H1 (cell line): ENCODE measurements at places on chromosomes 16 and 17.
A peak's percentile ranks its signal among the peaks of the same experiment; 100 is the strongest.

- H3K27me3 ChIP-seq = no peaks in the 10 kb centered on the region
- H3K4me1 ChIP-seq = peaks cover 2% of the 10 kb centered on the region
- no peak overlapping the region for H3K27ac ChIP-seq
- DNase-seq = no peak
- H3K4me3 ChIP-seq = no peak overlapping the region
- no peaks in the 10 kb centered on the region for H3K36me3 ChIP-seq
Measured at GRCh38 chr16:16863672-16864071, 484.7 kb downstream of the NPIPA7 start.

GRCh38 chr17:82373731-82374625 is 2.4 kb downstream of the UTS2R start:
- H3K27me3 ChIP-seq = peaks cover 29% of the 10 kb centered on the region
- no peak for DNase-seq
- no peak overlapping the region for H3K4me3 ChIP-seq
- H3K27ac ChIP-seq = no peak overlapping the region
- H3K36me3 ChIP-seq = no peaks in the 10 kb centered on the region

- H3K4me1 ChIP-seq = no peaks in the 10 kb centered on the region
- DNase-seq = no peak
- peaks cover 16% of the 10 kb centered on the region for H3K27me3 ChIP-seq
- no peak overlapping the region for H3K4me3 ChIP-seq
Measured at GRCh38 chr16:30185683-30186421, 2.5 kb downstream of the CORO1A start.

GRCh38 chr17:18858567-18859245 is 775 bp downstream of the PRPSAP2 start:
- peaks cover 5% of the 10 kb centered on the region; the same call in 1 of the 2 replicates for H3K4me1 ChIP-seq
- peak overlapping the region; percentile 80 for H3K27ac ChIP-seq
- no peak for DNase-seq
- no peaks in the 10 kb centered on the region for H3K36me3 ChIP-seq
- peak overlapping the region; percentile 80 for H3K4me3 ChIP-seq

GRCh38 chr16:22296225-22297113 is 740 bp upstream of the POLR3E start:
- peak; percentile 63 for DNase-seq
- H3K27ac ChIP-seq = no peak overlapping the region
- H3K4me1 ChIP-seq = peaks cover 1% of the 10 kb centered on the region; the same call in 1 of the 2 replicates
- H3K4me3 ChIP-seq = peak overlapping the region; percentile 58

DNA sequence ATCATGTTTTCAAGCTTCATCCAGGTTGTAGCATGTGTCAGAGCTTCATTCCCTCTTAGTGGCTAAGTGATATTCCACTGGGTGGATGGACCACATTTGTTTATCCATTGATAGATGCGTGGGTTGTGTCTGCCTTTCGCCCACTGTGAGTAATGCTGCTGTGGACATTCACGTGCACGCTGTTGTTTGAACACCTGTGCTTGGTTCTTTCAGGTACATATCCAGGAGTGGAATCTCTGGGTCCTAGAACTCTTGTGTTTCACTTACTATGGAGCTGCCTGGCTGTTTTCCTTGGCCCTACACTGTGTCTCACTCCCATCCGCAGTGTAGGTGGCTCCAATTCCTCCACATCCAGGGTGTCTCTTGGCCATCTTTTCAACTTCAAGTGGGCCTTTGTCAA is 224.2 kb downstream of the C16orf95 start:
- H3K27ac ChIP-seq = no peak overlapping the region
- DNase-seq = no peak

DNA sequence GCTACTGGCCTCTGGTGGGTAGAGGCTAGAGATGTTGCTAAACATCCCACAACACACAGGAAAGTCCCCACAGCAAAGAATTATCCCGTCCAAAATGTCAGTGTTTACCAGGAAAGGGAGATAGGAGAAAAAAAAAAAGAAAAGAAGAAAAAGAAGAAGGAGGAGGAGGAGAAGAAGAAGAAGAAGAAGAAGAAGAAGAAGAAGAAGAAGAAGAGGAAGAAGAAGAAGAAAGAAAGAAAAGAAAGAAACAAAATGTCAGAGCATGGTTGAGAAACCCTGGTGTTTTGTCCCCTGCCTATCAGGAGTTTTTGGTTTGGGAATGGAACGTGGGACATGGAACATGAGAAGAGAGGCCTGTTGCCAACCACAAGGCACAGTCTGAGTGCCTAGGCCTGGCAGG is 2.4 kb downstream of the TMEM95 start:
- H3K4me1 ChIP-seq = no peaks in the 10 kb centered on the region; the same call in 1 of the 2 replicates
- H3K27ac ChIP-seq = no peak overlapping the region
- no peaks in the 10 kb centered on the region for H3K27me3 ChIP-seq
- DNase-seq = no peak

DNA sequence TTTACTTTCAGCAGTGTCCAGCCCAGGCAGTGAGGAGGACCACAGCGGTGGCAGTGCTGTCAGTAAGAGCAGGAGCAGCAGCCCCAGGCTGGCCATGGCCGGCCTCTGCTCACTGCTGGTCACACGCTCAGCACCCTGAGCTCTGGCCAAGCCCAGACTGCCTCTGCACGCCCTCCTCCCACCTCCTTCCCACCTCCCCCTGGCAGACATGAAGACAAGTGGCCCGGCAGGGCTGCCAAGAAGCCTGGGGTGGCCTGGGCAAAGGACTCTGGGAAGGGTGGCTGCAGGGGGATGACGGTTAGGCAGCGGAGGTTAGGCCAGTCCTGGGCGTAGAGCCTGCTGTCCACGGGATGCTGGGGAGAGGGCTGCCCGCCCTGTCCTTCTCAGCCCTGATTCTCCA is at the start of gene C16orf89:
TSS of gene C16orf89 (minus strand) at position 144 of the 400 bp plus-strand sequence. CDS start at position 96, 48 bp downstream.
- no peaks in the 10 kb centered on the region for H3K36me3 ChIP-seq
- no peaks in the 10 kb centered on the region; the same call in 1 of the 2 replicates for H3K4me1 ChIP-seq
- no peak within 1 kb of the TSS for H3K4me3 ChIP-seq
- H3K27me3 ChIP-seq = no peaks in the 10 kb centered on the region
- H3K27ac ChIP-seq = no peak within 1 kb of the TSS
- DNase-seq = no peak

DNA sequence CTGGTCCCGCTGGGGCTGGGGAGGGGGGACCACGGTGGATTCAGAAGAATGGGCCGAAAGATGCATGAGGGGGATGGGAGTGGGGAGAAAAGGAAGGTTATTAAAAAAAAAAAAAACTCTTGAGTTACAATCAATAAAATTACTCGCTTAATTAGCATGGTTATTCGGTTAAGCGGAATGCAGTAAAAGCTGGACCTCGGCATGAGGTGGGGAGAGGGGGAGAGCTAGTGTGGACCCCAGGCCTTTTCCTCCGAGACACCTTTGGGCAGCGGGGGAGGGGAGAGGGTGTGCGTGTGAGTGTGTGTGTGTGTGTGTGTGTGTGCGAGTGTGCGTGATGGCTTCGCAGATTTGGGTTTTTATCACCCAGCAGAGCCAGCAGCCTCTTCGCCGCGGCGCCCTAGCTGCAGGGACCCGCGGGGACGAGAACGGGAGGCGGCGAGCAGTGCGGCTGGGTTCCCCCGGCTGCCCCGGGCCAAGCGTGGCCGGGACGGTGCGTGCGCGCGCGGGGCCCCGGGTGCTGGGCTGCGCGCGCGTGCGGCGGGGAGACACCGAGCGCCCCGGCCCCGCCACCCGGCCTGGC is 3.7 kb downstream of the BAHCC1 start:
- DNase-seq = no peak
- H3K36me3 ChIP-seq = no peaks in the 10 kb centered on the region
- peaks cover 10% of the 10 kb centered on the region for H3K4me1 ChIP-seq
- no peak overlapping the region; the same call in 1 of the 2 replicates for H3K4me3 ChIP-seq

DNA sequence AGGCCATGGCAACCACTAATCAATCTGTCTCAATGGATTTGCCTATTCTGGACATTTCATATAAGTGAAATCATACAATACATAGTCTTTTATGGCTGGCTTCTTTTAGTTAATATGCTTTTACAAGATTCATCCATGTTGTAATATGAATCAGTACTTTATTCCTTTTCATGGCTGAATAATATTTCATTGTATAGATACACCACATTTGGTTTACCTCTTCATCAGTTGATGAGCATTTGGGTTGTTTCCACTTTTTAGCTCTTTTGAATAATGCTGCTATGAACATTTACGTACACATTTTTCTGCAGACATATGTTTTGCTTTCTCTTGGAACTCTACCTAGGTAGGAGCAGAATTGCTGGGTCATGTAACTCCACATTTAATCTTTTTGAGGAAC is 2.8 kb upstream of the ZNRF1 start:
- DNase-seq = no peak
- H3K36me3 ChIP-seq = no peaks in the 10 kb centered on the region
- no peak overlapping the region for H3K27ac ChIP-seq
- no peak overlapping the region for H3K4me3 ChIP-seq
- peaks cover 20% of the 10 kb centered on the region for H3K4me1 ChIP-seq

GRCh38 chr16:88387180-88387765 is 4.5 kb downstream of the ZNF469 start:
- no peak overlapping the region for H3K27ac ChIP-seq
- H3K27me3 ChIP-seq = peaks cover 23% of the 10 kb centered on the region
- H3K4me3 ChIP-seq = no peak overlapping the region
- DNase-seq = no peak
- no peaks in the 10 kb centered on the region for H3K36me3 ChIP-seq
- H3K4me1 ChIP-seq = peaks cover 8% of the 10 kb centered on the region

GRCh38 chr16:619476-620100 is 11.2 kb upstream of the WFIKKN1 start:
- H3K27ac ChIP-seq = no peak overlapping the region
- H3K4me3 ChIP-seq = no peak overlapping the region
- H3K36me3 ChIP-seq = no peaks in the 10 kb centered on the region

DNA sequence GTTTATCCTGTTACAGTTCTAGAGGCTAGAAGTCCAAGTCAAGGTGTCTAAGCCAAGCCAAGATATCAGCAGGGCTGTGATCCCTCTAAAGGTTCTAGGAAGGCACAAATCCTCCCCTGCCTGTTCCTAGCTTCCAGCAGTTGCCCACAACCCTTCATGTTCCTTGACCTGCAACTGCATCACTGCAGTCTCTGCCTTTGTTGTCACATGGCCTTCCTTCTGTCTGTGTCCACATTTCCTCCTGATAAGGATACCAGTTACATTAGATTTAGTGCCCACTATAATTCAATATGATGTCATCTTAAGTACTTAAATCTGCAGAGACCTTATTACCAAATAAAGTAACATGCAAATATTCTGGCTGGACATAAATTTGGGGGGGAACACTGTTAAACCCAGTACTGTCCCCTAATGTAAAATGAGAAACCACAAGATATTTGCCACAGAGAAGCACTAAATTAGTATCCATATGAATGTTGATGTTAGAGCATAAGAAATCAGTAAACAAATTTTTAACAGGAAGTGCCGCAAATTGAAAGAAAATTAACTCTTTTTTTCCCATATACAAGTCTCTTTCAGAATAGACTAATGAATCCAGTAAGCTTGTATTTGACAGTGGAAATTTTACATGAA is 4.7 kb downstream of the UQCRC2 start:
- no peaks in the 10 kb centered on the region; the same call in 1 of the 2 replicates for H3K4me1 ChIP-seq
- H3K4me3 ChIP-seq = no peak overlapping the region
- no peaks in the 10 kb centered on the region for H3K27me3 ChIP-seq
- H3K36me3 ChIP-seq = peaks cover 41% of the 10 kb centered on the region

DNA sequence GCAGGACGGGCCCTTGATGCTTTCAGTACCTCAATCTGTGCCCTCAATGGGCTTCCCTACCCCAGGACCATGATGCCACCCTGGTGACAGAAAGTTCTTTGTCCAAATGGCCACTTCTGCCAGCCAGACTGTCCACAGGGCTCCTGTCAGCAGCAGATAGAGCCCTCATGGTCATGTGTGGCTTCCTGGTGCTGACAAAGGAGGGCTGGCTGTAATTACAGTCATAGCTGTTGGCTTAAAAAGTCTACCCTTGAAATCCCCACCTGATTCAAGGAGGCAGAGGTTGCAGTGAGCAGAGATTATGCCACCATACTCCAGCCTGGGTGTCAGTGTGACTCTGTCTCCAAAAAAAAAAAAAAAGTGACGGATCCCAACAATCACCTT is 3.3 kb downstream of the TRPV2 start:
- H3K4me1 ChIP-seq = peaks cover 12% of the 10 kb centered on the region
- H3K36me3 ChIP-seq = no peaks in the 10 kb centered on the region
- no peaks in the 10 kb centered on the region for H3K27me3 ChIP-seq
- no peak for DNase-seq
- H3K4me3 ChIP-seq = no peak overlapping the region
